ENCODE measurements at places on chromosomes 13 and 19.

GRCh38 chr13:113794764-113795173 lies 35.7 kb downstream of the TMEM255B start:
- DNase-seq = no peak

DNA sequence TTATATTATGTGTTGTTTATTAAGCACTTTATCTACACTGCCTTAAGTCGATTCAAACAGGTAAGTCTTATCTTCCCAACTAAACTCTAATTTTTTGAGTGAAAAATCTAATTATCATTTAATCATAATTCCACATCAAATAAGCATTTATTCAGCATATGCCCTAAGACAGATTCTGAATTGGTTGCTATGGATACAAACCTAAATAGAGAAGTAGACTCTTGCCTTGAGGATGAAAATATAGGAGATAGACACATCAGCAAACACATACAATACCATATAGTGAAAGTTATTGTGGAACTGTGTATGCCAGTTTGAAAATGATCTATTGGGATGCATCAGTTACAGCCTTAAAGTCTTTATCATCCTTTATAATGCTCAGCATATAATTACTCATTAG lies 1679.9 kb downstream of the SLITRK1 start:
- no peak for DNase-seq

GRCh38 chr19:3340340-3340739 lies 26.0 kb upstream of the NFIC start:
- DNase-seq = no peak

GRCh38 chr13:44583137-44583536 lies 7.0 kb upstream of the TSC22D1 start:
- DNase-seq = no peak

GRCh38 chr13:97235549-97236231 lies 13.6 kb downstream of the MBNL2 start:
- no peak for DNase-seq

DNA sequence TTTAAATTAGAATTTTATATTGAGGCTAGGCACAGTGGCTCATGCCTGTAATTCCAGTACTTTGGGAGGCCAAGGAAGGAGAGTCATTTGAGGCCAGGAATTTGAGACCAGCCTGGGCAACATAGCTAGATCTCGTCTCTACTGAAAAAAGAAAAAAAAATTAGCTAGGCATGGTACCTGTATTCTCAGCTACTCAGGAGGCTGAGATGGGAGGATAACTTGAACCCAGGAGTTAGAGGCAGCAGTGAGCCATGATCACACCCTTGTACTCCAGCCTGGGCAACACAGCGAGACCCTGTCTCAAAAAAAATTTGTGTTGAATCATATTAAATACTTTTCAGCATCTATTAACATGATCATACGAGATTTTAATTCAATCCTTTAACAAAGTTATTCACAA lies 4.9 kb downstream of the PMIS2 start:
- no peak for DNase-seq

GRCh38 chr19:51025401-51025800 lies 1.0 kb downstream of the KLK11 start:
- DNase-seq = no peak

- DNase-seq = no peak
These were observed 5.2 kb downstream of the DAND5 start for GRCh38 chr19:12974301-12975220.

DNA sequence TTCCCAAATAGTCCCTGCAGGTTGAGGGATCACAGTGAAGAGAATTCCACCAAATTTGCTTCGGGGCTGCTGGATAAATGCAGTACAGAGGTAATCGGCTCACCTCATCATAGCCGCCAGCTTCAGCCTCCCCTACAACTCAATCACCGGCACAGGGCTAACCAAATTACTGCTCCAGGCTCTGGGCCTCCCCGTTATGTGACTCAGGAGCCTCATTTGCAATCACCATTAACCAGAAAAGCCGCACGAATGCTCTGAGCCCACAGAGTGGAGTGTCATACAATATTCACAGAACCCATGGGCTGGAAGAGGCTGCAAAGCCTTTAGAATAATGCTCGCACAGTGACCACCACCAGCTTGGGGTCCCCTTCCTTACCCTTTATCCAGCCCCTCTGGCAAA lies 4.9 kb downstream of the SIAH3 start:
- DNase-seq = no peak

- DNase-seq = no peak
These were observed 804.6 kb downstream of the SLITRK6 start for GRCh38 chr13:84994582-84994981.

GRCh38 chr13:95503662-95504061 lies 48.9 kb upstream of the CLDN10 start:
- DNase-seq = no peak

DNA sequence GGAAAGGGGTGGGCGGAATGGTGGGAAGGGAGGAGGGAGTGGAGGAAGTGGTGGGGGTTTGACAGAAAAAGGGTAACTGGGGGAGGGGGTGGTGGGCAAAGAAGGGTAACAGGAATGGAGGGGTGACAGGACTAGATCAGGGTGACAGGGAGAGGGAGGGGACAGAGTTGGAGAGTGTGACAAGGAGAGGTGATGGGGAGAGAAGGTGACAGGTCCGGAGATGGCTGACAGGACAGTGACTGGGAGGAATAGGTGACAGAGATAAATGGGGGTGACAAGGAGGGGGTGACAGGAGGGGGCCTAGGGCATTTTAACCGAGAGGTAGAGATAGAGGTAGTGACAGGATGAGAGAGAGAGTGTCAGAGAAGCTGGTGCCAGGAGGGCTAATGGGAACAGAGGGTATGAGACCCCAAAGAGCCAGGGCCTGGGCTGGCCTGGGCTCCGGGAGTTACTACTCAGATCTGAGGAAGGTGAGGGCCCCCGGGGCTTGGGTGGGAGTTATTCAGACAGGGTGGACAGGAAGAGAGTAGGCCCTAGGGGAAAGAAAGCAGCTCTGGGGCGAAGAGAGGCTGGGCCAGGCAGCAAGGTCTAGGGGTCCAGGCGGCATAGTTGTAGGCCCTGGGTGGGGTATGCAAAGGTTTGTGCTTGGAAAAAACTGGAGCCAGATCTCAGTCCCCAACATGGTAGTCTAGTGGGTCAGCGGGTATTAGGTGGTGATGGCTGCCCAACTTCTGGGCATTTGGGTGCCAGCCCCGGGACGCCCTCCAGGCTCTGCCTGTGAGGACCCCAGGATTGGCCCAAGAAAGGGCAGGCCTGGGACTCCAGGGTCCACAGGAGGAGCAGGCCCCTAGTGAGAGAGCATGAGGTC lies 660 bp downstream of the CIC start:
- no peak for DNase-seq

GRCh38 chr13:32257649-32258048 lies 57.5 kb downstream of the ZAR1L start:
- DNase-seq = no peak

DNA sequence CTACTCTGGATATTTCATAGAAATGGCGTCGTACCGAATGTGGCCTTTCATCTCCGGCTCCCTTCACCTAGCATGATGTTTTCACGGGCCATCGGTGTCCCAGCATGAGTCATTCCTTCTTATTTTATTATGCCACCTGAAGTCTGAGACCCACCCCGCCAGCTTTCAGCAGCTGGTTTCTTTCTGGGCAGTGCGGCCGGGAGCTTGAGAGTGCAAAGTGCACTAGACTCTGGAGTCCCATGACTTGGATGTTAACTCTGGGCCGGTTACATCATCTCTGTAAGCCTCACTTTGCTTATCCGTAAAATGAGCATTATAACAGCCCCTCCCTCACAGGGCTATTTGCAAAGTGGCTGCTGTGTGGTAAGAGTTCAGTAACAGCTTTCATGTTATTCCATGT lies 5.8 kb upstream of the KMT5C start:
- DNase-seq = no peak

GRCh38 chr19:42419309-42419708 lies 7.9 kb downstream of the LIPE start:
- no peak for DNase-seq
